ENCODE measurements at places on chromosomes 2 and 18. TPM values are rescaled to one million over a fixed set of nuclear protein-coding genes. Genes with fewer than 3 reads are reported as not detected.

Gene ARHGAP25
- total RNA-seq, result 5.4 TPM

Gene TWIST2
- 2.6 TPM for total RNA-seq

Gene LRRFIP1
- total RNA-seq, result 101 TPM

Gene HMSD
- 1.2 TPM for total RNA-seq

DNA sequence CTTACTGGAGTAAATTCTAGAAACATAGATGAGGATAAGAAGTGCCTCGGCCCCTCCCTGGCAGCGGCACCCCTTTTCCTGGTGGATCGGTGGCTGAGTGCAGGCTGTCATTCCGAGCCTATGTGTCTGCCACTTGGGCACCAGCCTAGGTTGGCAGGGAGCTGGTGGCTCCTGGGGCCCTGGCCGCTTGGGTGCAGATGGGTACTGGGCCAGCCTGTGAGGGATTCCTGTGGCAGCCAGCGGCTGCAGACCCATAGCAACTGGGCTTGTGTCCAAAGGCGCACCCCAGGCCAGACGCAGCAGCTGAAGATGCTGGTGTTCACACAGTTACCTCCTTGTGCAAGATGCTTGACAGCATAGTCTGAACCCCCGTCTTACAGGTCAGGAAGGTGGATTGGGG is 2.8 kb downstream of the SNORC start:
- no peak for DNase-seq

GRCh38 chr2:217331523-217332416 is 471.9 kb upstream of the TNP1 start:
- no peak for DNase-seq

- peak; percentile 71 for DNase-seq
These were observed 68.8 kb upstream of the SPTBN1 start for GRCh38 chr2:54387059-54387991.

GRCh38 chr2:163822033-163822432 is 86.2 kb upstream of the FIGN start:
- DNase-seq, result no peak

GRCh38 chr2:54588244-54588899 is 132.2 kb downstream of the SPTBN1 start:
- DNase-seq, result no peak

DNA sequence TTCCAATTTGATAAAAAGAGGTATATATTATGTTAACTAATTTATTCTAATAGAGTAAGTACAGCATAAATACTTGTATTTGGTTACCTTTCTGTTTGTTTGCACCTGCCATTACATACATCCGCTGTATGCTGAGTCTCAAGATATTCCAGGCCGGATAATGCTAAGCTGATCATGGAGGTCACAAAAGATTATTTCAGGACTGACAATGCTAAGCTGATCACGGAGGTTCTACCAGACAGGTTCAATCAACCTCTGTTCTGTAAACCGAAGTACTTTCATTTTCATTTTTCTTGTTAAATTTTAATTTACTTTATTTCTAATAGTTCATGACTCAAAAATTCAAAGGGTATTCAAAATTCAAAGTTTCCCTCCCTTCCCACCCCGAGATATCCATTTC is 31.1 kb downstream of the PNO1 start:
- DNase-seq, result no peak

GRCh38 chr2:98548920-98549818 is 59.1 kb downstream of the COA5 start:
- no peak for DNase-seq

DNA sequence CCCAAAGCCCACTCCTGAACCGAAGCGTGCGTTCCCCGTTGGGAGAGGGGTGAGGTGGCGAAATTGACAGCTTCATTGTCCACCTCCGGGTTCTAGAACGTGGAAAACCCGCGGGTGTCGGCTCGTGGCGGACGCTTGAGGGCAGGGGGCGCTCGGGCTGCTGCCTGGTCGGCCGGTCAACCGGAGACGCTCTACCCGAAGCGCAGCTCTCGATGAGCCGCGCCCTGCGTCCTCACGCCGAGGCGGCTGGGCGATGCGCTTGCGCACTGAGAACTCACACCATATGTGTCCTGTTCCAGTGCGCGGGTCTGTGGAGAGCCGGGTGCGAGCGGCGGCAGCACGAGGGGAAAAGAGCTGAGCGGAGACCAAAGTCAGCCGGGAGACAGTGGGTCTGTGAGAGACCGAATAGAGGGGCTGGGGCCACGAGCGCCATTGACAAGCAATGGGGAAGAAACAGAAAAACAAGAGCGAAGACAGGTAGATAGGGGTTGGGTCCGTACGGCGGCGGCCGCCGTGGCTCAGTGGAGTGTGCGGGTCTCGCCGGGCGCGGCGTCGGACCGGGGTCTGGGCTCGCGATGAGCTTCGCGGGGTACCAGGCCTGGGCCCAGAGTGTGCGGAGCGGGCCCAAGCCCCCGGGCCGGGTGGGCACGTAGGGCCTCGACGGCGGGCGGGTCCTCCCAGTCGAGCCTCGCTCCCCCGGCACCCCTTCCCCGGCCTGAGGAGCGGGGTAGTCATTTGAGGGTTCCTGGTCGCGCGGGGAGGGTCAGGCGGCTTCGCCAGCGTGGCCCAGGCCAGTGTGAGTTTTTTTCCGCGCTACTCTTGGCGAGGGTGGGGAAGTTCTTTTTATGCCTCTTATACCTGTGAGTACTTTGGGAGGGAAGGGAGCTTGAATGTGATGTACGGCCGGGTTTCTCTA is at the start of gene EIF5B:
TSS of gene EIF5B (plus strand) at position 277 of the 916 bp plus-strand sequence. CDS start at position 443, 166 bp downstream.
- peak; percentile 99 for DNase-seq

- no peak for DNase-seq
These were observed 230.4 kb downstream of the LOXHD1 start for GRCh38 chr18:46426679-46427047.

Measured in left ventricle myocardium superior (tissue), 1 donor.